ENCODE measurements at places on chromosomes 7 and 10.

GRCh38 chr10:117226813-117227451, 14.0 kb upstream of the SLC18A2 start:
- DNase-seq = no peak

DNA sequence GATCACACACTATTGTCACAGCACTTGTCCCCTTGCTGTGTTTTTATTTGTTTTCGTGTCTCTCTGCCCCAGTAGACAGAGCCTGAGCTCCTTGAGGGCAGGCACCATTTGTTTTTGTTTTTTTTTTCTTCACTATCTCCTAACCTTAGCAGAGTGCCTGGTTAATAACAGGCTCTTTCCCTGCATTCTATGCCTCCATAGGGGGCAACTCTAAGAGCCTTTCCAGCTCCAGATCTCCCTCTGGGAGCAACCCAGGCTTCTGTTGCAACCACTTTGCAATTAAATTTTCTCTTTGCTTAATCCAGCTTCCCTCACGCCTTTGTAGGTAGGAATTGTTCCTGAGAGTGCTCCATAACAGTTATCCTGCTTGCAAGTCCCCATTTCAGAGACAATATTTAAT, 148.4 kb downstream of the PLXDC2 start:
- no peak for DNase-seq

GRCh38 chr10:89279421-89279869, 22.4 kb upstream of the IFIT2 start:
- DNase-seq = no peak

GRCh38 chr7:8290645-8291308, 28.8 kb upstream of the ICA1 start:
- no peak for DNase-seq

DNA sequence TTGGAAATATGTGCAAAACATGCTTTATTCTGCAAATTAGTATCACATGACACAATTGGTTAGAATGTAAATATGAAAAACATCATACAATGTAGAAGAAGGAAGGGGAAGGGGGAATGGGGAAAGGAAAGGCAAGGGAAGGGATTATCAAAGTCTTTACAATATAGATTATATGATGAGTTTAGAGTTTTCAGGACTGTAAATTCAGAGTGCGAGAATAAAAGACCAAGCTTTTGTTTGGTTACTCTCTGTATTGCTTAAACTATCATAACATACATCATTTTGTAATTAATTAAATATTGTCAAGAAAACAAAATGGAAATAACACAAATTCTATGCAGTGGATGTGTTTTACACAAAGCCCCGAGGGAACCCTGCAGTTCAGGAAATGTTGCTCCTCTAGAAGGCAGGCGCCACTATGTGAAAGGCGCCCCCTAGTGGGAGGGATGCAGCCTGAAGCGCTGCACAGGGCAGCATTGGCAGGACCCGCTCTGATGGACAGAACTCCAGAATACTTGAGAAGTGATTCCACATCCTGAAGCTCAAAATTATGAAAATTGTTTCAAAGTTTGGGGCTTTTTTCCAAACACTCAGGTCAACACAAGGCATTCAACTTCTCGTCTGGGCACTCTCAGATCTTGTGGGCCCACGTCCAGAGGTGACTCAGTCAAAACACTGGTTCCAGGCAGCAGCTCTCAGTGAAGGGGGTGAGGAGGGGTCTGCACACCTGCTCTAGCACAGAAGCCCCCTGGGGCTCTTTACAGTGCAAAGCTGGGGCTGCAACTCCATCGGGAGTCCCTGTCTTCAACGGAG, 31.6 kb upstream of the TMEM254 start:
- DNase-seq = peak; percentile 75

- no peak for DNase-seq
Observed at GRCh38 chr10:28798428-28798955, 121.2 kb downstream of the BAMBI start.

DNA sequence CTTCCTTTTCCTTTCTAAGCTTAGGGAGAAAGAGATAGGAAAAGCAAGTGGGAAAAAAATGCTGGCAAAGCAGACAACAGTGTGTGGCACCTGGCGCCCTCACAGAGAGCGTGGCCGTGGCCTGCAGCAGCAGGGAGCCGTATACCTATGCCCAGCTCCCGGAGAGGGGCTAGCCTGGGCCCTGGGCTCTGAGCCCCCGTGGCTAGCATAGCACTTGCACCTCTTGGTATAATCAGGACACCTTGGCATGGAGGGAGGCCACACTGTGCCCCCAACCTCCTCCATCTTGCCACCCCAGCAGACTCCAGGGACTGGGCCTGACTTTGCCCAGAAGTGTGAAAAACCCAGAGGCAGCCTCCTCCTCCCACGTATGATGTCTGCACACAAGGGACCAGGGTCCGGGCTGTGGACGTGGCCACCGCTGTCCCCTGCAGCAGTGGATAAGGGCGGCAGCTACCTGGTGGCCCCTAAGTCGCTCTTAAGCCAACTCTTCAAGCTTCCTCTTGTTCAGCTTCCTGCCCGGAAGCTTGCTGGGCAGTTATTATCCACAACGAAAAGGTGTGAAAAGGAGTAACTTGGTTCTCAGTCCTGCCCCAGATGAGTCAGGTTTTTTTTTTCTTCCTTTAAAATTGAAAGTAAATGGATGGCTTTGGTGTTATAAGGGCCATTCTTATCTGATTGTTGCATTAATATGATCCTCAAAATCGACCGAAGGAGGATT, 249.1 kb upstream of the PITRM1 start:
- DNase-seq = no peak

DNA sequence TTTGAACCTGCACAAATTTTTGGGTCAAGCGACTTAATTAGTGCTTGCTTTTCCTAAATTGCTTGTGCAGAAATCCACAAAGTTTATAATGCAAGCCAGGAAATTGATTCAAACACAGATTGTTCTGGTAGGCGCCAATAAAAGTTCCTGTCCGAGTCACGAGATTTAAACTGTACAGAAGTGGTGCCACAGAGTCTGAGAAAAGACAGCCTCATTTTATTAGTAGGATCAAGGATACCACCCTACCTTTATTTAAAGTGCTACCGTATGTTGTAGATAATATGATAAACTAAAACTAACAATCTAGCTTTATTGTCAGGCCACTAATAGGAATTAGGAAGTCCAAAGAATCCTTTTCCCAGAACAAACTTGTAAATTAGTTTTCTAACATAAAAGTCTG, 696.7 kb downstream of the TNS3 start:
- DNase-seq = no peak

- no peak for DNase-seq
Observed at GRCh38 chr7:87028636-87029035, 30.8 kb downstream of the ELAPOR2 start.

DNA sequence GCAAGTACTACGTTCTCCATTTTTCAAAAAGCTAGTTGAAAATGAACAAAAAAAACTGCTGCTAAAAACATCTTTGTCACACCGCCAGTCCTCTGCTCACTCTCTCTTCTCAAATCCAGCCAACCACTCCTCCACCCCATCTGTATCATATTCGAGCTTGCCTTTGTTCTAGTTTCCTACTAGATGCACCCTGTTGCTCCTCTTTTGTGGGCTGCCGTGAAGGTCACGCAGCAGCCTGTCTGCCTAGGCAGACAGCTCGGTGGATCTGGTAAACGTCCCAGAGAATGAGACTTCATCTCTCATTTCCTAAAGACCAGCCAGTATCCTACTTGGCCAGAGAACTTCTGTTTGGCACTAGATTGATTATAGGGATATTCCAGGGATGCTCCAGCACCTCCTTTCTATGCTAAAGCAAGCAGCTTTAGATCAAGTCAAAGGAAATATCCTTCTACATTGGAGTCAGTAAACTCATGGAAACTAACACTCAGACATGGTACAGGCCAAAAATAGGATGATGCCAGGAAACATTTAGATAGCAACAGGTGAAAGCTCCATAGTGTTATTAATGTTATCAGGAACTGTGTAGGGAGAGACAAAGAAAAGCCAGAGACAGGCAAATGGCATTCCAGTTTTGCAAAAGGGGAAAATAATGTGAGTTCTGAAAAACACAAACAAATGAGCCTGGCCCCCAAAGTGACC, 8.7 kb upstream of the PLXNA4 start:
- no peak for DNase-seq

DNA sequence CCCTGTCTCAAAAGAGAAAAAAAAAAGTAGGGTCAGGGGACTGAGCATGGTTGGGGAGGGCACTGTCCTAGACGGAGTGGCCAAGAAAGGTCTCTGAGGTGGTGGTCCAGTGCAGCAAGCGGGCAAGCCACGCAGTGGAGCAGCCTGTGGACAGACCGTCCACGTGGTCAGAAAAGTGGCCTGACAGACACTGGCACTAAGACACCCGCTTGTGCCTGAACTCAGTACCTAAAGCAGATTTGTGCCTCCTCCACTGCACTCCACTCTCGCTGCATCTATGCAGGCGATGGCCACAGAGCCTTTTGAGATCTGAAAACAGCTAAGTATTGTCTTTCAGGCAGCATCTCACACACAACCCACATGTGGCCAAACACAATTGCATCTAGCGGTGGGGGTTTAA, 8.8 kb downstream of the ASB10 start:
- DNase-seq = no peak

DNA sequence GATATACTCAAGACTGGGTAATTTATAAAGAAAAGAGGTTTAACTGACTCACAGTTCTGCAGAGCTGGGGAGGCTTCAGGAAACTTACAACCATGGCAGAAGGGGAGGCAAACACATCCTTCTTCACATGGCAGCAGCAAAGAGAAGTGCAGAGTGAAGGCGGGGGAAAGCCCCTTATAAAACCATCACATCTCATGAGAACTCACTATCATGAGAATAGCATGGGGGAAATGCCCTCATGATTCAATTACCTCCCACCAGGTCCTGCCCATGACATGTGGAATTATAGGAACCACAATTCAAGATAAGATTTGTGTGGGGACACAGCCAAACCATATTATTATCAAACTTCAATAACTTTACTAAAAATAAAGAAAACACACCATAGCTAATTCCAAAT, 30.4 kb upstream of the JAZF1 start:
- peak; percentile 5 for DNase-seq

- DNase-seq = no peak
Observed at GRCh38 chr7:27992097-27992496, 188.5 kb downstream of the JAZF1 start.

- no peak for DNase-seq
Observed at GRCh38 chr7:44320794-44321371, 4.5 kb downstream of the CAMK2B start.

DNA sequence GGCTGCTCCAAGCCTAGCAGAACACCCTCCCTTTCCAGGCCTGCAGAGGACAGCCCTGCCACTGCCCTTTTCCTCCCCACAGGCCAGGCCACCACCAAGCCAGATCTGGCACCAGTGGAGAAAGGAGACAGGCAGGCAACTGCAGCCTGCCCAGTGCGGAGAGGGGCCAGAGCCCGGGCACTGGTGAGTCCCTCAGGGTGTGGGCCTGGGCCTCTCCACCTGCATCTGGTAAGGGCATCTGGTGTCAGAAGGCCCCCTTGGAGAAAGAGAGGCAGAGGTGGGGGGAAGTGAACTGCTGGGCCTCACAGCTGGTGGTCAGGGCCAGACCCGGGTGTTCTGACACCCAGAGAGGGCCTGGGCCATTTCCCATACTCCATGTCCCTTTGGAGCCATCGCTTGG, 27.9 kb downstream of the ZNF783 start:
- no peak for DNase-seq

GRCh38 chr7:103912891-103913605, 76.4 kb downstream of the RELN start:
- no peak for DNase-seq

DNA sequence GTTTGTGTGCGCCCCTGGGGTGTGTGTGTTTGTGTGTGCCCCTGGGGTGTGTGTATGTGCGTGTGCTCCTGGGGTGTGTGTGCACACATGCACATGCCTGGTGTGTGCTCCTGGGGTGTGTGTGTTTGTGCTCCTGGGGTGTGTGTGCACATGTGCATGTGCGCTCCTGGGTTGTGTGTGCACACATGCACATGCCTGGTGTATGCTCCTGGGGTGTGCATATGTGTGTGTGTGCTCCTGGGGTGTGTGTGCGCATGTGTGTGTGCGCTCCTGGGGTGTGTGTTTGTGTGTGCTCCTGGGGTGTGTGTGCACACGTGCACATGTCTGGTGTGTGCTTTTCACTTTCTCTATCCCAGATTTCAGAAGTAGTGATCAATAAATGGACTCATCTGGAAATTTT, 321.0 kb downstream of the WDR37 start:
- DNase-seq = no peak

DNA sequence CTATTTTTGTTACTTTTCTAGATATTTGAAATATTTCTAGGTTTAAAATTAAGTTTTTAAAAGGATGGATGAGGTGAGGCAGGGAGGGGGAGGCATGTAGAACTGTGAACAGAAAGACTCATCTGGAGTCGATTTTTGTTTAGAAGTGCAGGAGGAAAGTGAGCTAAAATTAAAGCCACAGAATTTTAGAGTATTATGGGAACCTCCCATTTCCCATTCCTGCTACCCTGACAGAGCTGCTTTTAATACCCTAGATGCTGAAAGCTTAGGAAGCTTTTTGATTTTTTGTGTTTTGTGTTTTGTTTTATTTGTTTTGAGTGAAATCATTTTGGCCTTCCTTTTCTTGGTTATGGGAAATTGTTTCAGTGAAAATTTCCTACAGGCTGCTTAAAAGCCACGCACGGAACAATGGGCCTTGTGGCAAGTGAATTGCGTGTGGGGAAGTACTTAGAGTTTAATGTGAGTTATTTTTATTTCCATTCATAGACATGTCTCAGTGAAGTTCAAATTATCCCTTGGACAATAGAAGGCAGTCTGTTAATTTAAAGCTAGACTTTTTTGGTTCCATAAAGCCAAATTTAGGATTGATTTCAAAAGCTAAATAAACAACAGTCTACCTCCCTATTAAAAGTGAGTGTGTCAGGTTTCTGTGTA, 102.0 kb upstream of the HDAC9 start:
- DNase-seq = no peak

GRCh38 chr10:115003396-115003795, 65.4 kb downstream of the TRUB1 start:
- DNase-seq = no peak

GRCh38 chr10:127618797-127619196, 69.7 kb downstream of the NPS start:
- no peak for DNase-seq

- DNase-seq = no peak
Observed at GRCh38 chr7:37901236-37901827, 15.3 kb downstream of the SFRP4 start.

DNA sequence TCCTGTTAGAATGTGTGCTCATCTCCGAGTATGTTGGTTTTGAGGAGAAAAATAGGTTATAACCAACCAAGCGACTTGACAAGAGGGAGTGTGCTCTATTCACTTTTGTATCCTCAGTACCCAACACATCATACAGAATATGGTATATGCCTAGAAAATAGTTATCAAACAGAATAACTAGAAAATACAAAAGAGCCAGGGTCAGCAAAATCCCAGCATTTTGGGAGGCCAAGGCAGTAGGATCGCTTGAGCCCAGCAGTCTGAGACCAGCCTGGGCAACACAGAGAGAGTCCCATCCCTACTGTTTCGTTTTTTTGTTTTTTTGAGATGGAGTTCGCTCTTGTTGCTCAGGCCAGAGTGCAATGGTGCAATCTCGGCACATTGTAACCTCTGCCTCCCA, 257.9 kb downstream of the PARD3 start:
- no peak for DNase-seq

DNA sequence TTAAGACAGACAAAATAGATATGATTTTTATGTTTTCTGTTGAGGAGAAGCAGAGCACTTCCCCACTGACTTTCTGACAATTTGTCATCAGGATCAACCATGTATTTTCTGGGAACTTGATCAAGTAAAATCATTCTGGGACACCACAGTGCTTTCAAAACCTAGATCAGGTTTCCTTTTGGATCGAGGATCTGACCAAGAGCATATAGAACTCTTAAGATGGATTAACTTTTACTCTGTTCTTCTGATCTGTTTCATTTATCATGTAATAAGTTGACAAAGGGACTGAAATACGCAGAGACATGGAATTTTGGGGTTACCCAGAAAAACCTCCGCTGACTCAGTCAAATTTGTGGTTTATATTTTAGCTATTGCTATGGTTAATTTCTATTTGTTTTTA, 136.0 kb upstream of the WNT16 start:
- DNase-seq = no peak
